ENCODE measurements at places on chromosomes 13 and 19.

DNA sequence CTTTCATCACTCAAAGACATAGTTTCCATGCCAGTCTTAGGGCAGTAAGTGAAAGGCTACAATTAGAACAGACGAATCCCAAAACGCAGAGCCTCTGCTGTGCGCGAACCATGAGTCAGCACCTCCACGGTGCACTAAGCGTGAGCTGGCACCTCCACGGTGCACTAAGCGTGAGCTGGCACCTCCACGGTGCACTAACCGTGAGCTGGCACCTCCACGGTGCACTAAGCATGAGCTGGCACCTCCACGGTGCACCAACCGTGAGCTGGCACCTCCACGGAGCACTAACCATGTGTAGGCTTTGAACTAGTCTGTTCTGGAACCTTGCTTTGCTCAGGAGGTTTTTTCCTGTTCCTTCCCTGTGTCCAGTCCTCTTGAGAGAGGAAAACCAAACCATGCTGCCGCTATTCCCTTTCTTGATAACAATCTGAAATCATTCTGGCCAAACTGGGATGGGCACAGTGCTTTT lies 120.6 kb downstream of the IRS2 start:
- DNase-seq: no peak

- DNase-seq: no peak
These were observed 47.8 kb downstream of the UBL3 start for GRCh38 chr13:29802621-29803020.

GRCh38 chr13:43411211-43411610 lies 375.6 kb downstream of the ENOX1 start:
- no peak for DNase-seq

- DNase-seq: no peak
These were observed 12.4 kb upstream of the SPIB start for GRCh38 chr19:50406156-50406820.

DNA sequence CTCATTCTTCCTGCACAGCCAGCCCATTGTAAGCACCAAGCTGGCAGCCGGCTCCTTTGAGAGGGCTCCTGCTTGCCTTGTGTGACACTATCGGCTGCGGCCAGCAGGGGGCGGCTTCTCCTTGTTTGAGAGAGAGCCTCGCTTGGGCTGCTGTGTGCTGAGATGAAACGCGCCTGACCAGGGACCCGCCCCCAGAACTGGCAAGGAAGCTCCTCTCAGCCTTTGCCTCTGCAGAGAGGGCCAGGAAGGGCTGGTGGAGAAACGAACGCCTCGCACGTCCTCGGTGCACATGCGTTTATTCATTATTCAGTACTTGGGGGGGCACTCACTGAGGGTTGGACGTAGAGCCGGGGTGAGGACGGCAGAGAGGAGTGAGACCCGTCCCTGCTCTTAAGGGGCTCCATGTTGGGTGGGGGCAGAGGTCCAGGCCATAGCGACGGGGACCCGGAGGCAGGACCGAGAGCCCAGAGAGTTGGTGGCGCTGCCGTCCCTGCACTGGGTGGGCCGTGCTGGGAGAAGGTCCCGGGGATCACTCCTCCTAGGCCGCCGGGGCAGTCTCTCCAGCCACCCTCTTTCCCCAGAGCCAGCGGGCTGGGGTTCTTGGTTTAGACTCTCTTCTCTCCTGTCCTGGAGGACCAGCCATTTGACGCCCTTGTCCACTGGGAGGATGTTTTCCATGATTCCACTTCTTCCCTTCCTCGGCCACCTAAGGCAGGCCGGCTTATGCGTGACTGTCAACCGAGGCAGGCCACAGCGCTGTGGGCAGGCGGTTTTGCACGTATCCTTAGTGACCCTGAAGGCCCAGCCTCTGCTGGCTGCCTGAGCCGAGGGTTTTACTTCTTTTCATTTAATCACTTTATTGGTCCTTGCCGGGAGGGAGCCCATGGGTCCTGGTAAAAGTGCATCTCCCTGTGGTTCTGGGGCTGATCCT lies 174.5 kb downstream of the KATNAL1 start:
- DNase-seq: peak; percentile 99

- no peak for DNase-seq
These were observed 9.0 kb downstream of the F2RL3 start for GRCh38 chr19:16897856-16898161.

GRCh38 chr19:13459351-13459750 lies 46.9 kb downstream of the CACNA1A start:
- DNase-seq: no peak

Measured in thyroid gland (tissue), 4 donors.